ENCODE measurements at places on chromosomes 3 and 15.

DNA sequence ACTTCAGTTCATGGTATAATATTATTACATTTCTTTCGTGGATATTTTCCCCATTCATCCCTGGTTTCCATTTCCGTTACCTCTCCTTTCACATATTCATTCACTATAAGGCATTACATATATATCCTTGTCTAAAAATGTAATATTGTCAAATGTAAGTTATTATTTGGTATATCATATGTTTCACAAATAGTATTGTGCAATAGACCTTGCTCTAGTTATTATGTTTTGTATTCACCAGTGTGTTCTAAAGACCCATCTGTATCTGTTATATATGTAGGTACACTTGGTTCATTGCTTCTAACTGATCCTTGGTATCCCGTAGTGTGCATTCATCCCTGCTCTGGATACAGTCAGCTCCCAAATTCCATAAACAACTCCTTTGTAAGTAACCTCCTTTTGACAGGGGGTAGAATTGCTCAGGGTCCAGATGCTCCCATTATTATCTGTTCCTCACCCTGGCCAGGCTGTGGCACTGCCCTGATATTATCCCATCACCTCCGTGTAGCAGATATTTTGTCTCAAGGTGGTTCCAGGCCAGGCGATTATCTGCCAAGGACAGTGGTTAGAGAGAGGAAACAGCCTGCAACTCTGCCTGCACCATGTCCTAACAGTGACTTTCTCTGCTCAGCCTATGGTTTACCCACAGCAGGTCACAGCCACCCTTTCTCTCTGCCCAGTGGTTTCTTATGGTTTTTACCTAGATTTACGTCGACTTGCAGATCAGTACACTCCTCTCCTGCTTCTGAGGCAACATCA, 29.2 kb downstream of the PAQR9 start:
- DNase-seq: no peak

DNA sequence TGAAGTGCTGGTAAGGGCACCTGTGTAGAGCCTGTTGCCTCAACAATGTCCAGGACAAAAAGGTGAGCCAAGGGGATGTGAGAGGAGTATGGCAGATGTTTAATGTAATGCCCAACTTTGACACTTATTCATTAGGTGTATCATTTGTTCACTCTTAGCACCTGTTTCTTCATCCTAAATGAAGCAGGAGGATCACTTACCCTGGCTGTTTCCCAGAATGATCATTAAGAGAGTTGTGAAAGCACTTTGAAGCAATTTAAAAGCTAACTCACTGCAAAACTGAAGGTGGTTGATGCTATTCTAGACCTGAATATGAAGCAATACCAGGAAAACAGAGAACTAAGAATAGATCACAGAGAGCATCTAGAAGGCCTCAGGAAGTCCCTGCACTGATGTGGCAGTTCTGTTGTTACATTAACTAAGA, 3.4 kb upstream of the HHLA2 start:
- no peak for DNase-seq

- no peak for DNase-seq
These were observed 36.2 kb downstream of the CDCP1 start for GRCh38 chr3:45109771-45110508.

DNA sequence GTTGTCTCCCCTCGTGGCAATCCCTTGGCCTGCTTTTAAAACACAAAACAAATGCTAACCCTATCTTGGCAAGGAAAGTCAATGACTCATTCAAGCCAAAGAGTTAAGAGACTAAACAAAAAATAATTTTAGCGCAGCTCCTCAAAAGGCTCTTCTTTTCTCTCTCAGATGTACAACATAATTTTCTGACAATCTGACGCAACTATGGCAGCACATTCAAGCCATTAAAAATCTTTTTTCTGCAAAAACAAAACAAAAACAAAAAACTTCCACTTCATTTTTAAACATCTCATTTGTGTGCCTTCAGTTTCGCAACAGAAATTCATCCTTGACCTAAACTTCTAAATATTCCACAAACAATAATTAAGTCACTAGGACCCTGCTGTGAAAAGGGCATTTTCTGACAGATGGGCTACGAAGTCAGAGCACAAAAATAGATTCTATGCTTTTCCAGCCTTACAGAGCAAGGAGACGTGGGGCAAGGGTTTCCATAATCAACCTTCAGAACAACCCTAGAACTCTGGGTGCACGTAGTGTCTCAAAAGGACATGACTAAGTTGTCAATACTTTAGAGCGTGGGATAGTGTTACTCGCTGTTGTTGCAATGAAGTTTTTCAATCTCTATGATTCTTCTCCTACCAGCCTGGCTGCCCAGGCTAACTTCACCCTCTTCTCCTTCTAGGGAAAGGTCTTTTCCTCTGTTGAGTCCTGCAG, 84.3 kb downstream of the MB21D2 start:
- DNase-seq: peak; percentile 53

- DNase-seq: peak; percentile 76
These were observed 34.9 kb upstream of the ATP13A3 start for GRCh38 chr3:194521510-194522260.

DNA sequence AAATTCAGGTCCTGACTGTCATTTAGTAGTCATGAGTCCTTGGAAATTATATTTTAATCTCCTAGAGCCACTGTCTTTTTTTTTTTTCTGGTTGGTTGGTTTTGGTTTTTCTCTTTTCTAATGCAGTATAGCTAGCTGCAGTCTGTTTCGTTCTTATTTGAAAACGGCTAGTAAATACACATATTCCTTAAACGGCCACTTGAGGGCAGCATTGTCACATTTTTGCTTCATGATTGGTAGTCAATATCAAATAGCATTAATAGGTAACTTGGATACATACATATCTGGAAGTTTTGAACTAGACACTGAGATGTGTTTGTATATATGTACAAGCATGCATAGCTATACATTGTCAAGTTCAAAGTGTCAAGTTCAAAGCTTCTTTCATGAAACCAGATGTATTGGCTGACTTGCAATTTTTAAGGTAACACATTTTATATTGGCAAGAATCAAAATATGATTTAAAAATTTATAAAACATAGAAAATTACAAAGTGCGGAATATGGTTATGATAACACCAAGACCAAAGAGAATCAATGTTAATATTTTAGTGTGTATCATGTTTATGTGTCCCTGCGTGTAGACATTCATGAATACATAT, 22.5 kb downstream of the GABRA5 start:
- peak; percentile 79 for DNase-seq

DNA sequence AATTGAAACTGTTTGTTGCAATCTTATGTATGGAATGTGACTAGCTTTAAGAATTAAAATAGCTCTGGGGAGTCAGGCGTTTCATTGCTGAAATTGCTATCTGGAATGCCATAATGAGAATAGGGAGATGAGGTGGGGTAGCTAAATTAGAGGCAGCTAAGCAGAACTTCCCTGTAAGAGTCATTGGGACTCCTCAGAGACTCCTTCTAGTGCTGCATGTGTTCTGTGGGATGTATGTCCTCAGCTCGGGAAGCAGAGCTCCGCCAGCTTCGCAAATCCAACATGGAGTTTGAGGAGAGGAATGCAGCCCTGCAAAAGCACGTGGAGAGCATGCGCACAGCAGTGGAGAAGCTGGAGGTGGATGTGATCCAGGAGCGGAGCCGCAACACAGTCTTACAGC, 57.4 kb downstream of the HMG20A start:
- DNase-seq: no peak

GRCh38 chr3:119937229-119937628, 155.3 kb downstream of the NR1I2 start:
- DNase-seq: no peak

DNA sequence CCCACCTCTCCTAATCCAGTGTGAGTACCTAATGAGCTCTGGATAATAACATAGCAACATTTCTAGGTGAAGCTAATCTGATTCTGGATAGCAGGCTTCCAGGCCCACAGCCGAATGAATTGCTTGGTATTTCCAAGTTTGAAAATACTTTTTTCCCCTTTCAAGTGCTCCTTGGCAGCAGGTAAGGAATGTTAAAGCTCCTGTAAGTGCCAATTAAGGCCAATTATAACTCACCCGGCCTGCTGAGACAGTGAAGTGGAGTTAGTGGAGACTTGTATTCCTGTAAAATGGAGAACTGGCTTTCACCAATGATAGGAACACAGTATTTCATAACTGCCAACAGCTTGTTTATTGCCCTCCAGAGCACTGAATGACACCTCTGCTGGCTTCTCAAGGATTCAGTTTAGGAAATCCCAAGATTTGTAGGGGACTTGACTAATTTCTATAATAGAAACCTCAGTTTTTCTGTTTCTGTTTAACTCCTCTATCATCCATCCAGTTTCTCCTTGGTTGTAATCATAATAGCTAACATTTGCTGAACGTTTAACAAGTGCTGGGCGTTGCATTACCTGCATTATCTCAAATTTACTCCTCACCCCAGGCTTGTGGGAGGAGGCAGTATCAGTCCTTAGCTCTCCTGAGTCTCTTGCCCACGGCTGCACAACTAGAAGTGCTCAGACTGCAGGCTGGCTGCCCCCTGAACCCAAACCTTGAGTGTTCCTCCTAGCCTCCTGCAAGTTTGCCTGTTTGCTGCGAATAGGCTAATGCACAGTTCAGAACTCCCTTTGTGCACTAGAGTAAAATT, 52.7 kb upstream of the SCAANT1 start:
- no peak for DNase-seq

- DNase-seq: peak; percentile 42
These were observed 9.8 kb upstream of the GMPPB start for GRCh38 chr3:49733551-49733950.

- no peak for DNase-seq
These were observed 3.3 kb downstream of the RAB8B start for GRCh38 chr15:63192619-63193206.

- no peak for DNase-seq
These were observed 120.1 kb downstream of the CHSY1 start for GRCh38 chr15:101131489-101132389.

DNA sequence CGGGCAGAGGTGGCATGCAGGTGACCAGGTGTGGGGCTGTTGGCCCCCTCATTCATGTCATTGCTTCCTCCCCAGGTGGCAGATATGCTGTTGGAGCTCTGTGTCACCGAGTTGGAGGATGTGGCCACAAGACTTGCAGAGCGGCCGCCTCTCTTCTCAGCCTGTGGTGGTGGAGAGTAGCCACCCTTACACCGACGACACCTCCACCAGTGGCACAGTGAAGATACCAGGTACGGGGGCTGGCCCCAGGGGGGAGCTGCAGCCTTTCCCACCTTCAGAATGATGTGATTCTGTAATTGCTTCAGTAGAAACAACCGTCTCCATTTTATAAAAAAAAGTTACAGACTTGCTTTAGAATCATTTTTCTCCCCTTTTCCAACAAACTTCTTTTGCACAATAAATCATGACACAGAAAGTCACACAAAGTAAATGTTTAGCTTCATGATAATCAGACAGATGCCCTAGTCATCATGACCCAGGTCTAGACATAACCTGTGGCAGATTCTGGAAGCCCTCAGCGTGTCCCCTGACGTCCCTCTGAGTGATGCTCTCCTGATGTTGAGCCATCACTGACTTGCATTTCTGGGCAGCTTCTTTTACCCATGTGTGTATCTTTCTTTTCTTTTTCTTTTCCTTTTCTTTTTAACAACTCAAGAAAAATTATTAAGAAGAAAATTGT, 76.0 kb upstream of the FAN1 start:
- DNase-seq: no peak
